ENCODE measurements at places on chromosomes 2 and 18.
A peak's percentile ranks its signal among the peaks of the same experiment; 100 is the strongest.

DNA sequence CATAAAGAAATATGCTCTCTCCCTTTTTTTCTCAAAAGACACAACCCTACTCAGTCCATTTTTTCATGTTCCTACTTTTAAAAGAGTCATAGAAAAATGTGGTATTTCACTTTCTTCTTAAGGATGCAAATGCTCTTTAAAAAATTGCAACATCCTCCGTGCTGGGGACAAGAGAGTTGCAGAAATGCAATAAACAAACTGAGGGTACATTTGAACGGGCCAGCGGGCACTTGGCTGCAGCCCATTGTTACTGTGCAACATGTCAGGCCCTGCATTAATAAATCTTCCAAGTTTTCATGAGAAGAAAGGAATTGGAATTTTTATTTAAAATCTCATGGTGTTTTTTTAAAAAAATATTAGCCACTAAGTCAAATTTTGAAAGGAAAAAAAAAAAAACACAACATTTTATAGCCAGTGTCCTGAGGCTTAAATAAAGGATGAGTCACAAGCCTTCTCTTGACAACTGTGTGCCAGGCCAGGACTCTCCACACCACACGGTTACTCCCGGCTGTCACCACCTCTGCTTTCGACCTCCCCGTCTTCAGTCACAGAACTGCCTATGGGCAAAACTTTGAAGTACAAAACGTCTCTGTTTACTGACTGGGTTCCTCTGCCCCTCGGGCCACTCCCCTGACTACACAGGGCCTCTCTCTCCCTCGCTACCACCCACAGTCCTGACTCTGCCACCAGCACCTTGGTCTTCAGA, 57.5 kb upstream of the MFF start:
- H3K4me1 ChIP-seq = no peaks in the 10 kb centered on the region
- H3K27ac ChIP-seq = no peak overlapping the region

GRCh38 chr2:119461811-119462210, 30.2 kb downstream of the TMEM37 start:
- H3K36me3 ChIP-seq = no peaks in the 10 kb centered on the region
- no peak for DNase-seq
- no peaks in the 10 kb centered on the region for H3K27me3 ChIP-seq
- H3K27ac ChIP-seq = no peak overlapping the region

DNA sequence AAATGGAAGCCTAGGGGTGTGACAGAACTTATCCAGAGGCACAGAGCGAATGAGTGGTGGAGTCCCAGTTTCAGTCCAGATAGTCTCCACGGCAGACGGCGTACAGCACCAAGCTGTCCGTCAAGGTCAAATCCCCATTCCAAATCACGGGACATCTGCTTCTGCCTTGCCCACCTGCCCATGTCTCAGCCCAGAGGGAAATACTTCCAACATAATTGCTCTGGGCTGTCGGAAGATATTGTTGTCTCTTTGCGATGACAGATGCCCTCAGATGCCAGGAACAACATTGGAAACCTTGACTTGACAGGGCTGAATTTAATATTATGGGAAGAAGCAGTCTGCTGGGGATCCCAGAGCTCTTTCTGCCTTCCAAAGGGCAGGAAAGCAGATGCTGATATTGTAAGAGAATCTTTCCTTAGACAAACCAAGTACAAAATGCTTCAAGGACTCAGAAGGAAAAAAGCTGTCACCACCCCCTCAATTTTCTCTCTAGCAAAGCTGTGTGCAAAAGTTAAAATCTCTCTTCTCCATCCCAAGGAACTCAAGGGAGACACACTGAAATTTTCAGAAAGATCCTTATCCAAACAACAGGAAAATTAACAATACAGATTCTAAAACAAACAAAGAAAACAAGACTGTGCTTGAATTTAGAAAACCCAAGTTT, 364.0 kb downstream of the LRATD1 start:
- H3K4me1 ChIP-seq = no peaks in the 10 kb centered on the region
- no peak overlapping the region for H3K4me3 ChIP-seq

DNA sequence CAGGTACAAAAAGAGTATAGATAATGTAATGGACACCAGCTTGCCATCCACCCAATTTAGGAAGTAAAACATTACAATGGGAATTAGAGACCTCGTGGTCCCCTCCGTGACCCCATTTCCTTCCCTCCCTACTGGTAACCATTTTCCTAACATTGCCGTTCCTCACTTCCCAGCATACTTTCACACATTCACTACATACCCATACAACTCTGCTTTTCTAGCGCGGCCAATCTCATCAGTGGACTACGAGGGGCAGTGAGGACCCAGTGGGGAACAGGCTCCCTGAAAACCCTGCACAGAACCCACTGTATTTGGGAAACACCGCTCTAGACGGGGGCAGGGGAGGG, 1.1 kb downstream of the ENOSF1 start:
- DNase-seq = no peak
- H3K4me3 ChIP-seq = peak overlapping the region; percentile 72
- no peaks in the 10 kb centered on the region for H3K36me3 ChIP-seq
- H3K27ac ChIP-seq = peak overlapping the region; percentile 69

- no peaks in the 10 kb centered on the region for H3K27me3 ChIP-seq
- DNase-seq = no peak
- peak overlapping the region; percentile 21 for H3K4me3 ChIP-seq
- peaks cover 23% of the 10 kb centered on the region for H3K4me1 ChIP-seq
These were observed 14.1 kb downstream of the KLF11 start for GRCh38 chr2:10057231-10058107.

- H3K27ac ChIP-seq = no peak overlapping the region
- DNase-seq = no peak
- H3K36me3 ChIP-seq = no peaks in the 10 kb centered on the region
These were observed 415.2 kb downstream of the NBAS start for GRCh38 chr2:15145919-15146318.

DNA sequence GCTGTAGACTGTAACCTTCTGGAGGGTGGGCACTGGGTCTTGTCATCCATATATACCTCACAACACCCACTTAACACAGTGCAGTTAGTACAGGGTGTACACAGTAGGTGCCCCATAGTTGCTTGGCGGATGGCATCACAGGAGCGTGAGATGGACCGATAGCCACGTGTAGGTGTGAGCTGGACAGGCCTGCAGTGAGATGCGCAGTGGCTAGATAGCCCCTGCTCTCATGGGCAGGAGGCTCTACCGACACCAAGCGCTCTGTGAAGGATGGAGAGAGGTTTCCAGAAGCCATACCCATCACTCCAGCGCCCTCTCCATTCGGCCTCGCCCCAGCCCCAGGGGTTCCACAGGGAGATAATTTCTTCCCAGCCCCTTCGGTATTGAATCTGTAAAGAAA, 49.5 kb downstream of the CAPN13 start:
- H3K4me3 ChIP-seq = no peak overlapping the region
- no peaks in the 10 kb centered on the region for H3K27me3 ChIP-seq
- no peaks in the 10 kb centered on the region for H3K36me3 ChIP-seq
